Activated T-helper 9 cell treated with anti-CD3 and anti-CD28 coated beads, Interleukin-2, amount 50 U/mL, for 16 hours (primary cell): ENCODE measurements at places on chromosomes 12 and 14.
A peak's percentile ranks its signal among the peaks of the same experiment; 100 is the strongest.

- DNase-seq, result no peak
These were observed 85.8 kb upstream of the TSPAN11 start for GRCh38 chr12:30840715-30841114.

DNA sequence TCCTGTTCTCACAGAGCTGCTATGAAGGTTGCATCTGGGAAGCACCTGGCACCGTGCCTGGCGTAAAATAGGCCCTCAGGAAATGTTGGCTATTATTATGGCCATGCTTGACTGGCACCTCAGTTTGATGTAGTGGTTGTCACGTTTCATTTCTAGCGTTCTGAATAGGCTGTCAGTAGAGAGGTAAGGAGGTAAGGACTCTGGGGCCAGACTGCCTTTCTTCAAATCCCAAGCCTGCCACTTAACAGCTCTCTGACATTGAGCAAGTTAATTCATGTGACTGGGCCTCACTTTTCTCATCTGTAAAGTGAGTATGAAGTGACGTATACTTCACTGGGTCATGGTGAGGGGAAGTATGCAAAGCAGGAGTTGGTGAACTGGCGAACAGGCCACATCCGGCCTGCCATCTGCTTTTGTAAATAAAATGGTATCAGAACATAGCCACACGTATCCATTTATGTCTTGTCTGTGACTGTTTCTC is 196.2 kb downstream of the CACNA1C start:
- DNase-seq, result no peak

GRCh38 chr12:77600468-77600843 is 230.2 kb upstream of the NAV3 start:
- DNase-seq, result no peak

GRCh38 chr14:104020471-104020870 is 65.0 kb upstream of the ASPG start:
- no peak for DNase-seq

DNA sequence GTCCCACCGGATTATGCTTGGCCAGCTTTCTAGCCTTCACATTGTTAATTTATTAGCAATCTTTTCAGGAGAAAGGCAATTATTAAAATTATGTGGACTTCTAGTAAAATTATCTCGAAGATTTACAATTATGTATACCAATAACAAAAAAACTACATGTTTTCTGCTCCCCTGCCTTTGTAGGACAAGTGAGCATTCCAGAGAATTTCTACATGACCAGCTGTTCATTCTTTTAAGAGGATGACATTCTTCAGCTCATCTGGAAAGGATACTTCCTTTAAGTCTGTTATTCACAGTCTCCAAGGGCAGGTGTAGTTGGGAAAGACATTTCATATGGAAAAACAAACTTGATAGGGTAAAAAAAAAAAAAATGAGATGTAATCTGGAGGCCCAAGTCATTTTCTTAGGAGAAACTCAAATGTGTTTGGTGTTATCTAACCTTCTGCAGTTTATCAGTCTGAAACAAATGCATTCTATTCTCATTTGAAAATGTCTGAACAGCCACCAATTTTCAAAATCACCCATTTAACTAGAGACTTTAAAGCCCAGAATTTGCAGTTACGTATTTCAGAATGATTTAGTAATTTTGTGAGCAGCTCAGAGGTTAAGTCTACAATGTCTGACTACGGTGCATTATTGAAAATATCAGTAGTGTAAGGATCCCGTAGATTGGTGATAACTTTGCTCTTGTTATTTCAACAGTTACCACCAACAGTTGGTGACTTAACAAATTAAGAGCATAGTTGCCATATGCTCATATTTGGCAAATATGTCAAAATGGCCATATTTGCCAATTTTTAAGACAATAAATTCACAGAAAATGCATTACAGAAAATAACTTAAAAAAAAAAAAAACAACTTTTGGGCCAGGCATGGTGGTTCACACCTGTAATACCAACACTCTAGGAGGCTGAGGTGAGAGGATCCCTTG is 1.8 kb upstream of the PHLDA1 start:
- DNase-seq, result no peak

DNA sequence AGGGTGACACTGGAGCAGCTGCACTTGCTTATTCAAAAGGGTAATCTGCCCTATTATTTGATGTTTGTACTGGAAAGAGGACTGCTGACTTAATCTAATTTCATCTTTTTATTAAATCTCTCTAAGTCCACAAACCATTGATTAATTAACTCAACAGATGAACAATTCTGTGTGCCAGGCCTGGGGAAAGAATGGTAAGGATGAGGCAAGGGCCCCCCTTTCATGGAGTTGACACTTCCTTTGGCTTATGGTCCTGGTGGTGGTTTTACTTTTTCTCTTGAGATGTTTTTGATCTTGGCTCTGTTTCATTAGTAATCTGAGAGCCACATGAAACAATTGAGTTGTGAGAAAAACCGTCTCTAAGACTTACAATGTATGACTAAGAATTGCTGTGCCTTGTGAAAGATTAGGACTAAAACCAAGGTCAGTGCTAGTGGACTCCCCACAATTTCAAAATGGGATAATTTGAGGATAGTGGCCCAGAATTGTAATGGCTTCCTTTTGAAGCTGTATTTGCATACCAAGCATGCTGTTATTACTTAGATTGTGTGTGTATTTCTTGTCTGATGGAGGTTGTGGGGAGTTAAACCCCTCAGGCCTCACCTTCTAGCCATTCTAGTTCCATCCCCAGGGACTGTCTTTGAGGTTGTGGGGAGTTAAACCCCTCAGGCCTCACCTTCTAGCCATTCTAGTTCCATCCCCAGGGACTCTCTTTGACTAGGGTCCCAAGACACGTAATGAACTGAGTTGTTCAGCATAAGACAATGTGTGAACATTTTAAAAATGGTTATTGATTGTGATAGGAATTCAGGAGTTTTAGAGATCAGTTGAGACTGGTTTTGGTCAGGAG is 52.5 kb upstream of the EVL start:
- no peak for DNase-seq

- no peak for DNase-seq
These were observed 26.5 kb downstream of the RERG start for GRCh38 chr12:15194456-15195368.

- DNase-seq, result no peak
These were observed 35.3 kb downstream of the STX2 start for GRCh38 chr12:130803702-130804101.

DNA sequence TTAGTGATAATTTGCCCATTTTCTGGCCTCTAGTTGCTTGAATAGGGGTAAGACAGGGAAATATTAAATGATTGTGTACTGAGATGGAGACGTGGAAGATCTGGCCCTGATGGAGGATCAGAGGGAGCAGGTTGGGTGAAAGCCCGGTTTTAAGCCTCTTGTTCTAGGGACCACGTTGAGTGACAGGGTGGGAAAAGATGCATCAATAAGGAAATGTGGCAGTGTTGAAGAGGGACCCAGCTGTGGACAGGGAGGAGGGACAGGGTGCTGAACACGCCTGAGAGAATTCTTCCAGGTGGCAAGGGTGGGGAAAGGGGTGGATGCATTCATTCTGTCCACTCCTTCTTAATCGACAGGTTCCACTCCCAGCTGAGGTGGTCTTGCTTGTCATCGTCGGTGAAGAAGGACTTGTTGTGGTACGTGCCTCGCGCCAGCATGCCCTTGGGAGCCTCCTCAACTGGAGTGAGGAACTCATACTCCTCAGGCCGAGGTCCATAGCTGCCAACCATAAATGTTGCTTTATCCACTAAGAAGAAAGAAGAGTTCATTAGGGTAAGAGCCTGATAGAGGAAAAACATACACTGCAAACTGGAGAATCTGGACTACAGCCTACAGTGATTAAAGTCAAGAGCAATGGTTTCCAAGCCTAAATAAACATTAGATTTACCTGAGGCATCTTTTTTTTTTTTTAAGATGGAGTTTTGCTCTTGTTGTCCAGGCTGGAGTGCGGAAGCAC is 4.0 kb upstream of the ERP27 start:
- DNase-seq, result no peak

GRCh38 chr12:8860165-8860961 is 37.9 kb downstream of the A2ML1 start:
- no peak for DNase-seq

DNA sequence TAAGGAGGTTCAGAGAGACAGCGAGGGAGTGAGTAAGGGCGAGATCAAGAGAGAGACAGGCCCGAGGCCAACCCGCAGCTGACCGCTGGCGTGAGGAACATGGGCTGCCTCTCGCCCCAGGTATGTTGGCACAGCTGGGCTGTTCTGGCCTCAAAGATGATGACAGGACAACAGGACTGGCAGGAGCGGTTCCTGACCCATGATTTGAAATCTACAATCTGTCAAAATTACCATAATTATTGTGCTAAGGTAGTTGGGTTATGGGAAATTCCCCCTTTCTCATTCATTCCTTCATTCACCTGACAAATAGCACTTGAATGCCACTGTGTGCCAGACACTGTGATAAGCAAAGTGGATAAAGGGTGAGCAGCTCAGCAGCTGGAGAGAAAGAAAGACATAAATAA is 5.1 kb upstream of the ENDOU start:
- no peak for DNase-seq

GRCh38 chr12:57881475-57881874 is 34.9 kb upstream of the CTDSP2 start:
- no peak for DNase-seq

DNA sequence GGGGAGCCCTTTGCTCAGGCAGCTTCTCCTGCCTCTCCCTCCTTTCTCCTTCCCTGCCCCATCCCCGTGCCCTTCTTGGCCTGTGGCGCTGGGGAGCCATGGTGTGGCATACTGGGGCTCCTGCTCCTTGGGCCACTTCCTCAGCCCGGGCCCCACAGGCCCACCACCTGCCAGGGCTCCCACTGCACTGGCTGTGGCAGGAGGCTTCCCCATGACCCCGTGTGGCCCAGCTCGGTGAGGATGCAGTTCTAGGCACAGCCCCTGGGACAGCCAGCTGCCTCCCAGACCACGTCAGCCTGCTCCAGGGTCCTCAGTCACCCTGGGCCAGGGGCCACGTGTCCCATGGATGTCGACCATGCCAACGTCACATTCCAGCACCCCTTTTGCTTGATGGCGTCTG is 13.0 kb upstream of the AMN start:
- no peak for DNase-seq

GRCh38 chr12:93541578-93542225 is 30.8 kb upstream of the SOCS2 start:
- DNase-seq, result no peak

GRCh38 chr12:65022421-65022820 is 98.7 kb downstream of the WIF1 start:
- no peak for DNase-seq

DNA sequence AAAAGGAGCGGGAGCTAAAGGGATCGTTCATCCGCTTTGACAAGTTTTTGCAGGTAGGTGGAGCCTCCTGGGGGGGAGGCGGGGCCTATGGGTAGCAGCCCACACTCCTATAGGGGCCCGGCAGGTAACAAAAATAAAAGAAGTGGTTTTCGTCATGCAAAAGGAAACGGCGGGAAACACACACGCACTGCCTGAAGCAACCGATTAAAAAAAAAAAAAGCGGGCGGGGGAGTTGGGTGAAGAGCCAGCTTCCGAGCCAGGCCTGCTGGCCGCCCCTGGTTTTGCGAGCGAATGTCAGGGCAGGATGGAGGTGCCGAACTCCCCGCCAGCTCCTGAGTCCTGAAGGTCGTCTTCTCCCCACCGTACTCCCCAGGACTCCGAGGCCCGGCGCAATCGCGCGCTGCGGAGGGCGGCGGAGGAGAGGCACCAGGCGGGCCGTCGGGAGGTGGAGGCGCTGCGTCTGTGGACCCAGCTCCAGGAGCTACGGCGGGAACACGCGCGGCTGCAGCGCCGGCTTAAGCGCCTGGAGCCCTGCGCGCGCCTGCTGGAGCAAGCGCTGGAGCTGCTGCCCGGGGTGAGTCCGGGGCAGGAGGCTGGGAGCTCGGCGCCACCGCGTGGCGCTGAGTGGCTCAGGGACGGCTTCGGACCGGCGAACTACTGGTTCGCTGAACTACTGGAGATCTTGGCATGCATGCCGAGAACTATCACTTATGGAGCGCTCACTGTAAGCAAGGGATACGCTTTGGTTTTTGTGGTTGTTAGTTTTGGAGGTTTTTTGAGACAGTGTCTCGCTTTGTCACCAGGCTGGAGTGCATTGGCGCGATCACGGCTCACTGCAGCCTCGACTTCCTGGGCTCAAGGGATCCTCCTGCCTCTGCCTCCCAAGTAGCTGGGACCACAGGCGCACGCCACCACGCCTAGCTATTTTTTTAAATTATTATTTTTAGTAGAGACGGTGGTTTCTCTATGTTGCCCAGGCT is 3.6 kb downstream of the CFAP73 start:
- DNase-seq, result peak; percentile 20

- no peak for DNase-seq
These were observed 105.6 kb downstream of the LLPH start for GRCh38 chr12:66024949-66025348.

- no peak for DNase-seq
These were observed 1.2 kb downstream of the SNX6 start for GRCh38 chr14:34628681-34629135.

DNA sequence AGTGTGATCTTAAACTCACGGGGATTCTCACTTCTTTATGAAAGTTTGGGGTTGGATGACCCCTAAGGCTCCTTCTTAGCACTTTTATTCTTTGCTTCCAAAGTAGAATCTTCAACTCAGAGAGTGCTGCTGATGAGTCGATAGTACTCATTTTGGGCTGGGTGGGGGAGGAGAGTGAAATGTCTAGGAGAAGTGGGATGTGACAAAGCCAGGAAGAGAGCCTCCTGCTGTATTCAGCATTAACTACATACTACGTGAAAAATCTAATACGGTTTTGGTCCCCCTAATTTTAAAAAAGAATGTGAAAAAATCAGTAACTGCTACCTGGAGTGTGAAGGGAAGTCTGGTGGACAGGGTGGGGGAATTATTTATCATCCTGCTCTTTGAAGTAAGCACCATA is 148.3 kb downstream of the SAMD4A start:
- no peak for DNase-seq

DNA sequence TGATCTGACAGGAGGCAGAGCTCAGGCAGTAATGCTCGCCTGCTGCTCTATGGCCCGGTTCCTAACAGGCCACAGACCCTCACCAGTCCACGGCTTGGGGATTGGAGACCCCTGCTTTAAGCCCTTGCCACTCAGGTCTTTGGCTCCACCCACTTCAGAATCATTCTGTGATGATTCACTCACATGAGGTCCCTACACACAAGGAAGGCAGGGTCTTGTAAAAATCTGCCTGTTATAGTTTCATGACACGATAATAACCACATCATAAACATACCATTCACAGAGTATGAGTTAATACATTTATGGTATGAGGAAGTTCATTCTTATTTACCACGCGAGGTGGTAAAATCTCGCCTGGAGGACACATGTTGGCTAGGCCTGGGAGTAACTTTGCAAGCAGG is 29.0 kb upstream of the MAX start:
- no peak for DNase-seq

- DNase-seq, result no peak
These were observed 49.7 kb downstream of the JAG2 start for GRCh38 chr14:105118646-105119407.

GRCh38 chr12:53378724-53379388 is 1.1 kb upstream of the SP1 start:
- DNase-seq, result no peak

DNA sequence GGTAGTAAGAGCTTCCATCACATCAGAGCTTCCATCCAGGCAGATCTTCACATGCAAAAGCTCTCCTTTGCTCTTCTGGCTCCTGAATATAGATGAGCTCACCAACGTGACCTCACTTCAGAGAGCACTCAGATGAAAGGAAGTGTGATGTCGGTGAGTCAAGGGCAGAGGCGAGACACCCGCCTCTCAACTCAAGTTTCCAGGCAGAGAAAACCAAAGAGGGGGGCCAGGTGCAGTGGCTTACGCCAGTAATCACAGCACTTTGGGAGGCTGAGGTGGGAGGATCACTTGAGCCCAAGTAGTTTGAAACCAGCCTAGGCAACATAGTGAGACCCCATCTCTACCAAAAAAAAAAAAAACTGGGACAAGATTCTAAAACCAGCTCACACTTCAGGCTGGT is 126.9 kb downstream of the DUSP6 start:
- DNase-seq, result peak; percentile 60
